ENCODE measurements at places on chromosomes 11 and 22.

DNA sequence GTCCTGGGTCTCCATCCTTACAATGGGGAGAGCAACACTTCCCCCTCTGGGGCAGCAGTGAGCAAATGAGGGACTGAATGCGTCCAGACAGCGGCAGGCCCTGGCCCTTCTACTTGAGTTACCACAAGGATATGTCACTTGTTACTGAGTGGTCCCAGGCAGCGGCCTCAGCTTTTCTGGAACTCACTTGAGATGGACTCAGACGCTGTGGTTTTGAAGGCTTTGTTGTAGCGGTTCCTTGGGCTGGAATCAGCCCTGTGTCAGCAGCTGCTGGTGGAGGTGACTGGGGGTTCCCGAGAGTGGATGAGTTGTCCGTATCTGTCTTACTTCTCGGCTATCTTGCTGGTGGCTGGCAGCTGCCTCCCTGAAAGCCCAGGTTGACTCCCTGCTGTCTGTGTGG is 77.0 kb downstream of the MICAL2 start:
- no peak for DNase-seq

DNA sequence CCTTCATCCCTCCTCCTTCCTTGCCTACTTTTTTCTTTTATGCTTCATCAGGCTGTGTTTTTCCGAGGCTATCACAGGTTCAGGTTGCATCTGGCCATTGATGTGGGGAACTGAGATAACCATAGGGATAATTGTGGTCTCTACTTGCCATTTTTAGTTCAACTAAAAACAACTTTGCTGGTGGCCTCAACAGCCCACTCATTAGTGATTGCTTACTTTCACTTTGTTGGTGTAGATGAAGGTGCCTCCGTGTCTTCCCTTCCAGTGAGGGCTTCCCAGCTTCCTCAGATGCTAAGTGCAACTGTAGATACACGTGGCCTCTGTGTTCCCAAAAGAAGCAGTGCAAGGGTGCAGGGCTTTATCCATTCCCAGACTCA is 35.0 kb downstream of the KCNJ1 start:
- DNase-seq, result no peak

DNA sequence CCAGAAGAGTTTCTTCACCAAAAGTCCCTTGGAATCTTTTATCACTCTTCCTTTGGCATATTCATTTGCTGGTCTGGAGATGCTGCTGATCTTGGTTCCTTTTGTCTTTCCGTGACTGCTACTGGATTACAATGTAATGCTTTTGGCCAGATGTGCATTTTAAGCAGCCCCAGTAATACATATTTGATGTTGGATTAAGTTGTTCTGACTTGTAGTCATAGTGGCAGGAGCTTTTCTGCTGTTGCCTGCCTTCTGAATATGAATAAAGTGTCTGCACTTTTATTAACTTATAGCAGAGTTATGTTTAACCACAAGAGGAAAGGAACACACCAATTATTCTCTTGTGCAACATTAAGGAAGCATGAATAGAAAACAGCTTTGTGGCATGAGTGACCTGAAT is 360.0 kb upstream of the DDI1 start:
- no peak for DNase-seq

DNA sequence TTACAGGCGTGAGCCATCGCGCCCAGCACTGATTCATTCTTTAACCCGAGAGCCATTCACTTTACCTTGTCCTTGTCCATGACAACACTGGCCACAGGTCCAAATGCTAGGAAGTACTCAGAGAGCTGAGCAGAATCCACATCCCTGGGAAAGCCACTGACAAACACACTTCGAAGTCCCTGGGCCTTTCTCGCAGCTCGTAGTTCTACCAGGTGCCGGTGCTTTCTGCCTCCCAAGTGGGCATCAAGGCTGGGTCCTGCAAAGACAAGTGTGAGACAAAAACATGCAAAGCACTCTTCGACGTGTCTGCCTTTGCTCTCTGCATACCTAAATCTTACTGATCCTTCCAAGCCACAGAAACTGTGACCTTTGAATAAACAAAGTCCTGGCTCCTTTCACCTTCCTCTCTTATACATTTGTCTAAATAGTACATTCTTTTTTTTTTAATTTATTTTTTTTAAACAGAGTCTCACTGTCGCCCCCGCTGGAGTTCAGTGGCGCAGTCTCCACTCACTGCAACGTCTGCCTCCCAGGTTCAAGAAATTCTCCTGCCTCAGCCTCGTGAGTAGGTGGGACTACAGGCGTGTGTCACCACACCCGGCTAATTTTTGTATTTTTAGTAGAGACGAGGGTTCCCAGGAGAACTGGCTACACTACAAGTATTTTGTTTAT is 2.2 kb downstream of the TUT1 start:
- no peak for DNase-seq

- DNase-seq, result no peak
Observed at GRCh38 chr22:37453696-37454095, 26.4 kb upstream of the ELFN2 start.

DNA sequence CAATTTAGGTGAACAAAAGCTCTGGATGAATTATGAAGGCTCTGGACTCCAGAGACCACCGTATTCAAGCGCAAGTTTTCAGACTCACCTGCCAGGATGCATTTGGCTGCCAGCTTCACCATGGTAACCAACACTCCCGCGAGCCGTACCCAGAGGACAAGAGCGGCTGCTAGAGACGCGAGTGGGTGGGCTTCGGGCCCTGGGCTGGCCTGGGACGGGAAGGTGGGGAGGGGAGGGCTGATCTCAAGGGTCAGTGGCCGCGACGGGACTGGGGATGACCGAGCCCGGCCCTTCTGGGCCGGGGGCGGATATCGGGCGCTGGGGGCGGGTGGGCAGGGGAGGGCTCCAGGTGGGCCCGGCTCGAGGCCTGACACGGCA is 344 bp downstream of the IFT27 start:
- DNase-seq, result peak; percentile 47

- no peak for DNase-seq
Observed at GRCh38 chr11:6233984-6234386, 451 bp downstream of the FHIP1B start.

- DNase-seq, result no peak
Observed at GRCh38 chr11:121762820-121763219, 310.1 kb upstream of the SORL1-AS1 start.

- DNase-seq, result no peak
Observed at GRCh38 chr11:117187007-117187406, 8.5 kb downstream of the SIDT2 start.

- peak; percentile 49 for DNase-seq
Observed at GRCh38 chr22:30275625-30276024, 9.0 kb upstream of the OSM start.

DNA sequence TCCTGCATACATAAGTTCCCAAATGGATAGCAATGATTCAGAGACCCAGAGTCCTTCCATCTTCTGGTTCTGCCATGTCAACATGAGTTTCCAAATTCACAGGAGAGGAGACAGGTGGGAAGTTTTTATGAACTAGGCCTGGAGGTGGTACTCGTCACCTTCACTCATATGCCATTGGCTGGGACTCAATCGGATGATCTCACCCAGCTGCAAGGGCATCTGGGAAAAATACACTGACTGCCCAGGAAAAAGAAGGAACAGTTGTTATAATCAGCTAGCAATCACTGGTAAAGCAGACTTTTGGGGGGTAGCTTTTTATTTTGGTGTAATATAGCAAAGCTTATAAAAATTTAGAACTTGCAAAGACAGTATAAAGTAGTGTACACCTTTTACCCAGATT is 83.9 kb downstream of the OTOG start:
- DNase-seq, result no peak

DNA sequence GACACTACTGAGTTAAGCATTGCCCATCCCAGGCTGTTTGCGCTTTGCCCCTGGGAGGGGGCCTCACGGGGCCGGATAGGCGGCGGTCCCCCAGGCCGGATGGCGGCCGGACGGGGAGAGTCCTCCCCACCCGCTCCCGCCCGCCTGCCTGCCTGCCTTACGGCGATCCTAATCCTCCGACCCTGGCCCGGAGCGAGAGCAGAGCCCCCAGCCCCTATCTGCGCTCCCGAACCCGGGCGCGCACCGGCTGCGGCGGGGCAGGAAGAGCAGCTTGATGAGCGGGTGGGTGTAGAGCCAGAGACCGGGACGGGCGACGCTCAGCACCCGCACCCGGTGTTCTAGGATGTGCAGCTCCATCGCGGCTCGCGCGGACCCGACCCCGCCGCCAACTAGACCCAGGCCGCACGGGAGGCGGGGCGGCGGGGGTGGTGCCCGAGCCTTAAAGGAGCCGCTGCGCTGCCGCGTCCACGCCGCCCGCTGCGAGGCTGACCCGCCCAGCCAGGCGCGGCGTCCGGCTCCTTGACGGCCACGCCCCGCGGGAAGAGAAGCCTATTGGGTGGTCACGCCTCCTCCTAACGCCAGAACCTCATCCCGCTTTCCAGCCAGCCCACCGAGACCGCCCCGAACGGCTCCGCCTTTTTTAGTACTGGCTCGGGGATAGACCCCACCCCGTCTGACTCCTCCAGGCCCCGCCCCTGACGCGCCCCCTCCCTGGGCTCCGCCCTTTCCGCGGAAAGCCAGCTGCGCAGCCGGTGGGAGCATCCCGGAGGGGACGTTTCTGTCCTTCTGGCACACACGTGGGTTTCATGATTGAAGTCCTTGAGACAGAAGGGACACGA is at the start of gene CASTOR1:
Gene CASTOR1 (minus strand): TSS at position 365 of the 839 bp plus-strand sequence. CDS start 8 bp downstream, at position 357.
- peak; percentile 95 for DNase-seq

DNA sequence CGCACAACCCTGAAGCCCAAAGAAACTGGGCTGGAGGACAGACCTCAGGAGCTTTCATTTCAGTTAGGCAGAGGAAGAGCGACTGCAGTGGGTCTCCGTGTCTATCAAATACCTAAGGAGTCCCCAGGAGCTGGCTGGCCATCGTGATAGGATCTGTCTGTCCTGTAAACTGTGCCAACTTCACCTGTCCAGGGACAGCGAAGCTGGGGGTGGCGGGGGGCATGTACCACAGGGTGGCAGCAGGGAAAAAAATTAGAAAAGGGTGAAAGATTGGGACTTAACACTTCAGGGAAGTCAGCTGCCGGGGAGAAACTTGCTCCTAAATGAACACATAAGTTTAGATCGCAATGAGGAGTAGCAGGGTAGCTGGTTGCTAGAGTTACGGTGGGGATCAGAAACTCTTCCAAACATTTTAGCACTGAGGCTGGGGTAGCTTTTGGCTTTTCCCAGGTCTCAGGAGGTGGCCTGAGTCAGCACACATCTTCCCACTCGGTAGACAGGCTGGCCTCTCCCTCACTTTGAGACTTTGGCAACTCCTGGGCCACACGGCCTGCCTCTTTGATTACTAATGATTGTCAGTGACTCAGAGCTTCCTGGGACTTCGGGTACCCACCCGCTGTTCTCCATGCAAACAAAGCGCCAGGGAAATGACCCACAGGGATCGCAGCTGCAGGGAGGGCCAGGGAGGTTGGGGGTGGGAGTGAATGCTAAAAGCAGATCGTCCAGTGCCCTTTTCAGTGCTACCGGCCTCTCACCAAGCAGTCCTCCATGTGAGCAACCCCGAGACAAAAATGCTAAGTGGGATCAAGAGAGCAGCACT is 2.9 kb upstream of the MTFP1 start:
- no peak for DNase-seq

DNA sequence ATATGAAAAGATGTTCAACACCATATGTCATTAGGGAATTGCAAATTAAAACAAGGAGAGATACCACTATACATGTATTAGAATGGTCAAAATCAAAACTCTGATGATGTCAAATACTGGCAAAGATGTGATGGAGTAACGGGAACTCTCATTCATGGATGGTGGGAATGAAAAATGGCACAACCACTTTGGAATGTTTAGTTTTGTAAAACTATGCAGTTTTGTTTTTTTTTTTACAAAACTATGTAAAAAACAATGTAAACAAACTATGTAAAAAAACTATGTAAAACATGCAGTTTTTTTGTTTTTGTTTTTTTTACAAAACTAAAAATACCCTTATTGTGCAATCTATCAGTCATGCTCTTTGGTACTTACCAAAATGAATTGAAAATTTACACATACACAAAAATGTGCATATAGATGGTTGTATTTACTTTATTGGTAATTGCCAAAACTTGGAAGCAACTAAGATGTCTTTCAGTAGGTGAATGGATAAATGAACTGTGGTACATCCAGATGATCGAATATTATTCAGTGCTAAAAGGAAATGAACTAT is 5.0 kb upstream of the USP47 start:
- no peak for DNase-seq

GRCh38 chr11:116808262-116809175 is 14.6 kb downstream of the APOA4 start:
- no peak for DNase-seq

- DNase-seq, result no peak
Observed at GRCh38 chr22:19420321-19420720, 11.2 kb downstream of the HIRA start.

DNA sequence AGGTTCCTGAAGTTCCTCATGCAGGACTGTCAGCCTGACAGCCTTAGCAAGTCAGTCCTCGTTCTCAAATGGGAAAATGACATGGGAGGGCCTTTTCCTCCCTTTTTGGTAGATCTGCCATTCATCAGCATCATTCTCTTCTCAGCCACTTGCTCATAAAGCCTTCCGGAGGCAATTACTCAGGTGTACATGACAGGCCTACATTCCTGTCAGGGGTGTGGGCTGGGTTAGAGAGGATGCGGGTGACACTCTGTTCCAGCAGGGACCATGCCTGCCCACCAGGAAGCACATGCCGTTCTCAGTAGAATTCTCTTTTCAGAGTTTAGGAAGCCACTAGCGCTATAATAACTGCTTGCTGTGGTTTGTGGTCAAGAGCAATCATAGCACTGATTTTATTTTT is 24.2 kb upstream of the ANKK1 start:
- no peak for DNase-seq

DNA sequence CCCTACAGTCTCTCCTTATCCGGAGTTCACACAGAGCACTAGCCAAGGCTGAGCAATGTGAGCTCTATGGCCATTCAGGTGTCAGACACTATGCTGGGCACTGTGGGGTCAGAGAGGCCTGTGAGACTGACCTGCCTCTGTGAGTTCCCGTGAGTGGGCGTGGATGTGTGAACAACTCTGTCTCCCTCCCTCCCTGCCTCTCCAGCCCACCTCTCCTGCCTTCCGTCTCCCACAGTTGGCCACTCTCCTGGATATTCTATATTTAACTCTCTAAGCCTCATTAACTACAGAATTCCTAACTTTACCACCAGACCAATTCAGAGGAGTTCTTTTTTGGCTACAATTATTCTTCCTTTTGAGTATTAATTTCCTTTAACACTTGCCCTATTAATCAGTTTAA is 191.6 kb upstream of the NCAM1 start:
- DNase-seq, result no peak

- no peak for DNase-seq
Observed at GRCh38 chr11:19739872-19740271, 27.2 kb downstream of the NAV2 start.

- DNase-seq, result no peak
Observed at GRCh38 chr11:92739041-92739440, 230.4 kb upstream of the MTNR1B start.

- DNase-seq, result no peak
Observed at GRCh38 chr11:13003736-13004493, 5.2 kb upstream of the RASSF10 start.

DNA sequence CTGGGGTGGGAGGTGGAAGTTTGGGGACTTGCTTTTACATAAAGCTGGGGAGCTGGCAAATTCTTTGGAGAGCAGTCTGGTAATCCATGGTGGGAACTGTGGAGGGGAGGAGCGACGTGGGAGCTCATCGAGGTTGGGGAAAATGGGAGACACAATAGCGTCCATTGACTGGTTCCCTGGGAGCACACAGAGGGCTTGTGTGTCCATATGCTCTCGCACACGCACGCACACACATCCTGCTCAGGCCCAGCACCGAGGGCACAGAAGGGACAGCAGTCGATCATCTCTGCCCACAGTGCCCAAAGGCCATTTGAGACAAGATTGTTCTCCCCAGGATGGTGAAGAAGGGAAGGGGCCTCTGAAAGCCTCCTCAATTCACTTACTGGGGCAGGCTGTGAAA is 53.7 kb downstream of the FBXO7 start:
- no peak for DNase-seq

All from cerebellum (tissue), 4 donors.